ENCODE measurements at places on chromosomes 1 and 21. TPM values are rescaled to one million over a fixed set of nuclear protein-coding genes. Genes with fewer than 3 reads are reported as not detected.

- peak; percentile 78 for DNase-seq
Observed at GRCh38 chr1:151968058-151968457, 25.6 kb downstream of the S100A10 start.

- no peak for DNase-seq
Observed at GRCh38 chr1:115091572-115091971, 2.3 kb upstream of the TSPAN2 start.

The SLAMF7 gene
- not detected for total RNA-seq

DNA sequence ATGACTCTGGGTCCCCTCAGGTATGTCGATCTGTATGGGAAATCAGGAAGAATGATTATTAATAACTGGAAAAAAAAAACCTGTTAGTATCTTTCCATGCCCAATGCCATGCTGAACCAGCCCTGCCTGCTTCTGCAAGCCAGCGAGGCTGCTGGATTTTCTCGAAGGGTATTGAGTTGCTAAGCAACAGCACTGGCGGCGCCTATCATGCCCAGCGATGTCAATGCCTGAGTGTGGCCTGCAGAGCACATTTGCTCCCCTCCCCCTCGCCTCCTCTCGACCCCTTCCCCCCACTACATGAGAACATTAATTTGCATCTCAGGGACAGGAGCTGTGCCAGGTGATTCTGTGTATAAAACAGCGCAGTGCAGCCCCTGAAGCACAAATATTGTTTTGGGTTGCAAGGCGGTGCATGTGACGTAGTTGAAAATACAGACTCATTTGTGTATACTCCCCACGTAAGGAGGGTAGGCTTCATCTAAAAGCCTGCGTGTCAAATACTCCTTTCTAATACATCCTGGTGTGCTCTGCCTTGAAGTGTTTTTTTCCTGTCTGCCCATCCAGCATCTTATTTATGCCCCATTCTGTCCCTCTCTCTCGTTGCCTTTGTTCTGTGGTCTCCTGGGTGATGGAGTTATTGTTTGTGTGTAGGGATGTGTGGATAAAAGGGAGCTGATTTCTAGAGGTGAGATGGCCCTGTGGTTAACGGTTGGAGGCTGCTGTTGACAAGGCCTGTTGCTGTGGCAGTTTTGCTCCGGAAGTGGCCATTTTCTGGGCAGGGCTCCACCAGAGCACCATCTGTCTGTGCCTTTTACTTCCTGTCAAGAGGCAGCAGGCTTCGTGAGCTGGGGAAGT lies 32.7 kb upstream of the ATP5PO start:
- peak; percentile 93 for DNase-seq

The FMO4 gene
- 2.0 TPM for total RNA-seq

- DNase-seq = no peak
Observed at GRCh38 chr1:30822966-30823581, 65.5 kb upstream of the LAPTM5 start.

The C8A gene
- not detected for total RNA-seq

The PTCH2 gene
- total RNA-seq = 1.3 TPM

DNA sequence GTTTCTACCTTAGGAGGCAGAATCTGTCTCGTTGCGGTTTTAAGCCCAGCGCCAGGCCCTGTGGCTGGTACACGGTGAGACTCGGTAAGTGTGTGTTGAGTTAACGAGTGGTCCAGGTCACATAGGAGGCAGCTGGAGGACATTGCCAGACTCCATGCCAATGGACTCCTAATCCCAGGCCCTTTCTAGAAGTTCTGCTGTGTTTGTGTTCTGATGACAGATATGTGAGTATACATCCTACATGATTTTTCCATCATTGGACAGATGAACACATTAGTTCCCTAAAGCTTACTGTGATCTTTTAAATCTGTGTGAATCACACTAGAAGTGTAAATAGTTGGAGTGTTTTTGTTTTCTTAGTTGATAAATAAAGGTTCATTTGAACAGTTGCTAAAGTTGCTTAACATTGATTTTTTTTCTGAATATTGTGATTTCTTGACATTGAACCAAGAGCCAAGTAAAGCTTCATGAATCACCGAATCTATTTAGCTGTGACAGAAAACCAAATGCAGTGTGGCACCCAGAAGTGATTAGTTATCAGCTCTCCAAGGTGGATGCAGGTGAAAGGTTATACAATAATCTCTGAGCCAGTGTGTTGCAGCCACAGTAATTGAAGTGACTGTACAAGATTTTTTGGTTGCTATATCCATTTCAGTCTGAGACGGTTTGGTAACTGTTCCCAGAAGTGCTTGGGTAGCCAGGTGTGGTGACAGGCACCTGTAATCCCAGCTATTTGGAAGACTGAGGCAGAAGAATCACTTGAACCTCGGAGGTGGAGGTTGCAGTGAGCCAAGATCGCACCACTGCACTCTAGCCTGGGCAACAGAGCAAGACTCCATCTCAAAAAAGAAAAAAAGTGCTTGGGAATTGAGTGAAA lies 46.3 kb downstream of the DOP1B start:
- no peak for DNase-seq

The LHX4 gene
- not detected for total RNA-seq

- DNase-seq = no peak
Observed at GRCh38 chr1:235270625-235271024, 57.4 kb downstream of the ARID4B start.

- no peak for DNase-seq
Observed at GRCh38 chr1:56045477-56045876, 533.9 kb downstream of the PLPP3 start.

The GJB3 gene
- total RNA-seq = 2.9 TPM

The C1orf94 gene
- 0.15 TPM for total RNA-seq

The COPA gene
- total RNA-seq = 159 TPM

DNA sequence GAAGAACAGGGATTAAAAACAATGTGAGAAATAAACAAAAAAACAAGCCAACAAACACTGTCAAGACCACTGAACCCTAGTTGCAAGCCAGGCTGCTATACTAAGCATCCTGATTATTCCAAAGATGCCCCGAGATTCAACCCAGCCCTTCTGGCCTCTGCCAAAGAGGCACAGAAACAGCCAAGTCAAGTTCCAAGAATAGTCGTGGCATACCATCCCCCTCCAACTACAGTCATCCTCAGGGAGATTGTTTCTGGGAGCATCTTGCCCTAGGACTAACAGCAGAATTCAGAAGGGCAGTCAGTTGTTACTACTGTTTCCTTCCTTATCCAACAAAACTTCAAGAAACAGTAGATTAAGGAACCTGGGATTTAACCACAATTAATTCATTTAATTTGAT lies 52.3 kb downstream of the ABL2 start:
- no peak for DNase-seq

GRCh38 chr21:45386728-45387371 lies 18.1 kb upstream of the COL18A1 start:
- DNase-seq = peak; percentile 52

The NTMT2 gene
- not detected for total RNA-seq

DNA sequence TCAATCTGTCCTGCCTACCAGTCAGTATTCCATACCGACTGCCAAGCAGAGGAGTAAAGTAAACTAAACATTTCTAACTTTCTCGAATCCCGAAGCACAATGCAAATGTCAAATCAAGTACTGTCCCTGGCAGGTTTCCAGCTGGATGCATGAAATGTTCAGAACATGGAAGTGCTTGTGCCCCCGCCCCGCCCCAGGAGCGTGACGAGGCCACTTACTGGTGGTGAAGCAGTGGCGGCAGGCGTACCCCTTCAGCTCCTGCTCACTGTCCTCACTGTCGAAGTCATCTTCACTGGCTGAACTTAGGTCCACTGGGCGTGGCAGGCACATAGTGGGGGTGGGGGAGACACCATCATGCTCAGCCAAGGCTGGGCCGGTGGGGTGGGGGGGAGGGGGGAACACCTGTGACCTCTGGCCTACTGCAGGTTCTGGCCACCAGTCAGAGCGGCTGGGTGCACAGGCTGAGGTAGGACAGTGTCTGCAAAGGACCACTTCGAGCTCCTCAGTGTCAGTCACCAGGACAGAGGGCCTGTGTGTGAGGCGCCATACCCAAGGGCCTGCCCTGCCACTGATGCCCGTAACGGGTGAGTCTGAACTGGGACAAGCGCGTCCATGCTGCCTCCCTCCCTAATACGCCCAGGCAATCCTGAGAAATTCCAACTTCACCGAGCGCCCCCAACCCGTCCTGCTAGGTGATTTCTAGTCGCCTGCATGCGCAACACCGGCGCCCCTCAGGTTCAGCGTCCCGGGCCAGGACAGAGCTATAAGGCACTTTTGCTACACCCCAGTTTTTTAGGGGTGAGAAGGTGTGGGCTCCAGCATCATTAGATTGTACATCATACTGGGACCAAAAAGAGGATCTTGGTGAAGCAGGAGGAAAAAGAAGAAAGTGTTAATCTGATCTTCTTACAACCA lies 46.9 kb downstream of the SLC45A1 start:
- no peak for DNase-seq

DNA sequence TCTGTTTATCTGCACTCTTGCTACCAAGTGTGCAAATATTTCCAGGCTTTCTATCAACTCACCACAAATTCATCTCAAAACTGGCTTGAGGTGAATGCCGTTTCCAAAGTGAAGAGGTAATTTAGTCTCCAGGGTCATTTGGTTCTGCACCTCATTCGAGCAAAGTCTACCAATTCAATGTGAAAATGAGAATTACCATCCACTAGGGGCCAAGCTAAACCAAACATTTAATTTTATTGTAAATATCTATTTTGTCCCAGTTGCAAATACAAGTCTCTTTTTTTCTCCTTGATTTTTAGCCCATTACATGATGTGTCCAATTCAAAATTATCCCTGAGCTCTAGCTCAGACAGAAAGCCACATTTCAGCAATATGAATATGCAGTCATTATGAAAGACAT lies 152.3 kb upstream of the PTBP2 start:
- DNase-seq = no peak

DNA sequence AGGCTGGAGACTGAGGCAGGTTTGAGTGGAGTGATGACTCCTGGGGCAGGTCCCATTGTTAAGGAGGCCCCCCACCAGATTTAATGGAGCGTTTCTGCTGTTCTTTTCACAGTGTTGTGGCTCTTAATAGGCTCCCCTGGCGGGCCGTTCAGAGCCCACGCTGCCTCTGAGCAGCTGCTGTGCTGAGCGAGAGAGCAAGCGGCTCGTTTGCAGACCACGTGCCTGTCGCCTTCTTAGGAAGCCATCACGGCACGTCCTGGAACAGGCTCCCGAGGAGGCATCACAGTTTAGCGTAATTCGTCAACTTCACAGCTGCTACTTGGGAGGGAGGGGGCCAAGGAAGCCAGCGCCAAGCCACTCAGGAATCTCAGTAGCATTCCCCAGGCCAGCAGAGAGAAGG lies 70.5 kb upstream of the CTTNBP2NL start:
- peak; percentile 88 for DNase-seq

GRCh38 chr1:39255222-39255621 lies 50.7 kb downstream of the MACF1 start:
- DNase-seq = no peak

The GJC2 gene
- total RNA-seq = 0.47 TPM

The TLCD4 gene
- total RNA-seq = 6.4 TPM

GRCh38 chr1:17875882-17876280 lies 120.7 kb downstream of the ACTL8 start:
- DNase-seq = peak; percentile 58

- no peak for DNase-seq
Observed at GRCh38 chr1:225543350-225543749, 109.6 kb downstream of the ENAH start.

DNA sequence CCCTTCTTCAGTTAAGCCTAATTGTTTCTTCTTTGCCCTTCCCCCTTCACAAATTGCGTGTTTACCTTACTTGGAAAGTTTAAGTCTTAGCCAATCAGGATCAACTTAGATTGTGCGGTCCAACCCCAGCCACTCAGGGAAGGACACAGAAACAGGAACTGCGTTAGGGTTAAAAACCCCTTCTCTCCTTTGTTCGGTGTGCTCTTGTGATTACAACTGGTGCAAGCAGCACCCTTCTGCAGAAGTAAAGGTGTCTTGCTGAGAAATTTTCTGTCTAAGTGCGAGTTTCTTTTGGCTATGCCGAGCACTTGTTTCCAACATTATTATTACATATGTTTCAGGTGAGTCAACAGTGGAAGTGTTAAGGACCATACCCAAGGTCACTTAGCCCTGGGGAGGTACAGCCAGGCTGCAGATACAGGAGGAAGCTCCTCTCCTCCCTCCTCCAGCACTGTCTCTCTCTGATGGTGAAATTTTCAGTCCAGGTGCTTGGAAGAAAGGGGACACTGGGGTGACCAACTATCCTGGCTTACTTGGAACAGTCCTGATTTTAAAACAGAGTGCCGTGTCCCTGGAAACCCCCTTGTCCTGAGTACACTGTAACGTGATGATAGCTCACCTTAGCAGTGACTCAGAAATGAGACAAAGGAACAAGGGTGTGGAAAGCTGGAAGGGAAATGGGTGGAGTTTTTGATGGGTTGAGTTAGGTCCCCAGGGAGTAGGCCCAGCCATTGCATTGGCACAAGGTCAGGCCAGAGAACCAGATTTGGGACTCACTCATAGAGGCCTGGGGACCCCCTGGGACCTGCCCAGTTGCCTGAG lies 68.7 kb upstream of the KLHDC7A start:
- DNase-seq = no peak

- DNase-seq = no peak
Observed at GRCh38 chr1:8597455-8597854, 220.0 kb downstream of the RERE start.

DNA sequence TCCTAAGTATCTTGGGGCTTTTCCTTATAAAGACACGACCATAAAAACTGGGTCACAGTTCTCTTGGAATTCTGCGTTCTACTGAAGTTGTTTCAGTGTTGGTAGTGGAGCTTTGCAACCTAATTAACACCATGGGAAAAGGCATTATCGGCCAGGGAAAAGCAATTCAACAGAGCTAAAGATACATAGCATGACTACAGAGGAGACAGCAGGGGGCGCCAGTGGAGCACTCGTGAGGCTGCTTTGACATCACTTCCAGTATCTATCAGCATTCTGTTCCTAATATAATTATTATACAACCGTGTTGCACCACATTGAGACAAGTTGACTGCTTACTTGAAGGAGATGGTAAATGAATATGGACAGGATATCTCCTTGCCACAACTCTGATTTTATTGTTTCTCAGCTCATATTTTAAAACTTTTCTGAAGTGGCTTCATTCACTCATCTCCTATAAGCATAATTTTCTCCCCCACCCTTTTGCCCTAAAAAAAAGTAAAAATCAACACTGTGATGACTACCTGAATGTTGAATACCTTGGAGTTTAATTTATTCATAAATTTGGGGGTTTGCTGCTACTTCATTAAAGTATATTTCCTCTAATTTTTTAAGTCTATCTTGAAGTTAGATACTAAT lies 39.4 kb downstream of the ZP4 start:
- peak; percentile 87 for DNase-seq

The LDLRAD1 gene
- total RNA-seq = not detected

DNA sequence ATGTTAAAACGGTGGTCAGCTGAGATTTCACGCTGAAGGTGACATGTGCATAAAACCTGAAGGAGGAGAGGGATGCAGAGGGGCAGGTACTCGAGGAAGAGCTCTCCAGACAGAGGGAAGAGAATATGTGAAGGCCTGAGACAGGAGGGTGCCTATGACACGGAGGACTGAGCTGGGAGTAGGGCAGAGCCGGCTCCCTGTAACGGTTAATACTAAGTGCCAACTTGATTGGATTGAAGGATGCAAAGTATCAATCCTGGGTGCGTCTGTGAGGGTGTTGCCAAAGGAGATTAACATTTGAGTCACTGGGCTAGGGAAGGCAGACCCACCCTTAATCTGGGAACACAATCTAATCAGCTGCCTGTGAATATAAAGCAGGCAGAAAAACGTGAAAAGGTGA lies 136.2 kb upstream of the SYT6 start:
- no peak for DNase-seq
